ENCODE measurements at places on chromosomes 2 and 18.

GRCh38 chr2:150700666-150701580 lies 213.5 kb upstream of the RND3 start:
- DNase-seq, result no peak

DNA sequence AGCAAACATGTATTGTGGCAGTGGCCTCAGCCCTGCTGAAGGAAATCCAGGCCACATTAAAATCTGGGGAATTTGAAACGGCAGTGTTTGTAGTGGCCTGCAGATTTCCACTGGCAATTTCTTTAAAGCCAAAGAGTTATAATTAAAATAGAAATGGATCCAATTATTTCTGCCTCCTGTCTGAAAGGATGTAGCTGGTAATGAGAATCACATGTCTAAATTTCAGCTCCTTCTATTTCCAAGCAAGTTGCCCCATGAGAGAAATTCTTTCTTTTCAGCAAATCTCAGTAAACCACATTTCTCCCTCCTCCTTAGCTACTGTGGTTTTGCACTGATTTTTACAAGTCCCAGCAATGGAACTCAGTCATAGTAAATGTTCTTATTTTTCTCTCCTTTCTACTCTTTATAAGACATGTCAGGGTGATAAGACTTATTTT lies 55.4 kb upstream of the ZNF396 start:
- DNase-seq, result no peak

DNA sequence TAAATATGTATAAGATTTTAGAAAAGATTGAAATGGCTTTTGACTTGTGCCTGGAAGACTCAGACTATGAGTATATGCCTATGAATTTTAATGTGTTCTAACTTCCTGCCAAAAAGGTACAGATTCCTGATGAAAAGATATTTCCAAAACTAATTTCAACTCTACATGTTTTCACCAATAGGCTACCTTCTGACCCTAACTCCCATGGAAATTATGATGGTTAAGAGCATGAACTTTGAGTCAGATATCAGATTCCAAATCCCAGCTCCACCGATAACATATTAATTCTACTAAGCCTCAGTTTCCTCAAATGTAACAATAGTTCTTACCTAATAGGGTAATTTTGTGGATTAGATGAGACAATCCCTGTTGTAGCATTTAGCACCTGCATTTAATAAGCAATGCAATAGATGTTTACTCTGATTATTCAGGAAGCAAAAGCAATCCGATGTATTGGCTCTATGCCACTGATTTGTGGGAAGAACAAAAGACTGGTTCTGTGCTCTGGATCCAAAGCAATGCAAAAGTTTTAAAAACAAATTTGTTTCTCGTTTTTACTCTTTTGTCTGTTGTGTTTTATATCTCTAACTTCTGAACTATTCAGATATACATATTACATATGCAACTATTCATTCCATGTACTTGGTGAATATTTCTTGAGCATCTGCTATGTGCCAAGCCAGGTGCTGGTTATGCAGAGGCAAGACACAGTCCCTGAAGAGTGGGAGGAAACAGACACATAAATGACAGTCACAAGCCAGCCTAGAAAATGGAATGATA lies 115.4 kb downstream of the GATA6 start:
- DNase-seq, result no peak

- DNase-seq, result peak; percentile 75
Observed at GRCh38 chr2:64143169-64144056, 807 bp downstream of the PELI1 start.

GRCh38 chr2:212979799-212980198 lies 171.6 kb downstream of the IKZF2 start:
- no peak for DNase-seq
